ENCODE measurements at places on chromosomes 7 and 10. TPM values are rescaled to one million over a fixed set of nuclear protein-coding genes. Genes with fewer than 3 reads are reported as not detected.
A peak's percentile ranks its signal among the peaks of the same experiment; 100 is the strongest.

PNLIPRP1 gene
- polyA plus RNA-seq = not detected

- peaks cover 6% of the 10 kb centered on the region for H3K27me3 ChIP-seq
- H3K36me3 ChIP-seq = no peaks in the 10 kb centered on the region
- H3K4me3 ChIP-seq = no peak overlapping the region
- no peak for DNase-seq
- no peak overlapping the region for H3K27ac ChIP-seq
- H3K4me1 ChIP-seq = no peaks in the 10 kb centered on the region
Measured at GRCh38 chr10:70960783-70961570, 72.6 kb upstream of the PCBD1 start.

ZNF479 gene
- not detected for polyA plus RNA-seq

DNA sequence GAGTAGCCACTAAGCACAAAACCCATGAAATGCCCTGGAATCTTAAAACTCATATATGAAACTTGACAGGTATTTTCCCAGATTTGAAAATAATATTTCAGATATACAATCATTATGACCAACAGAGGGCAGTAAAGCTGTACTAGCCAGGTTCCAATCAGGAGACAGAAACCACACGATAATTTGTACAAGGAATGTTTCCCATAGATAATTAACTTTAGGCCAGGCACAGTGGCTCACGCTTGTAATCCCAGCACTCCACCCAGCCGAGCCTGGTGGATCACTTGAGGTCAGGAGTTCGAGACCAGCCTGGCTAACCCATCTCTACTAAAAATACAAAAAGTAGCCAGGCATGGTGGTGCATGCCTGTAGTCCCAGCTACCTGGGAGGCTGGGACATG, 31.0 kb upstream of the NUB1 start:
- H3K4me1 ChIP-seq = no peaks in the 10 kb centered on the region
- H3K4me3 ChIP-seq = no peak overlapping the region
- H3K36me3 ChIP-seq = no peaks in the 10 kb centered on the region
- H3K27me3 ChIP-seq = peaks cover 10% of the 10 kb centered on the region
- no peak for DNase-seq

DNA sequence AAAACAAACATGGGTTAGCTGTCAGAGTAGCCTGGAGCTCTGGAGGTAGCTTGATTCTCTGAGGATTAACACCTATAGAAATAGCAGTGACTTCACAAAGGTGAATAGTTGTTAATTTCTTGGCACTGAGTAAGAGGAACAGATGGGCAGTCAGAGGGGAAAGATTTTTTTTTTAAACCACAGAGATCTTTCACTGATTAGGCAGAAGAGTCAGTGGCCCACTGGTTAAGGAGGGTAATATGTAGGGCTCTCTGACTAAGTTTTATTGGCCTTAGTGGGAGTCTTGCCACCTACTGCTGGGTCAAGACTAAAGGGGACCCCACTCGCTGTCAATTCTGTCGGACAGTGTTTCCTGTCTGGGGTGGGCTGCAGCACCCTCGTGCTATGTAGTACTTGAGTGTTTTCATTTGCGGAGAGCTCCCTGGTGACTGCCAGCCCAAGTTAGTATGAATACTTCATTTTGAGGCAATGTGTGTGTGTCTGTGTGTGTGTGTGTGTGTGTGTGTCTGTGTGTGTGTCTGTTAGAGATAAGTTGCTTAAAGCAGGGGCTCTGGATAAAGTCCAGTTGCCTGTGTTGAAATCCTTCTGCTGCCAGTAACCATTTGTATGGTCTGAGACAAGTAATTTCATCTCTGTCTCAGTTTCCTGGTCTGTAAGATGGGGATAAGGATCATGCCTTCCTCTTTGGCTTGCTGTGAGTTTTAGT, 145.2 kb downstream of the ARID5B start:
- H3K4me1 ChIP-seq = peaks cover 91% of the 10 kb centered on the region
- DNase-seq = no peak
- peak overlapping the region; percentile 74 for H3K27ac ChIP-seq
- no peaks in the 10 kb centered on the region for H3K36me3 ChIP-seq
- no peaks in the 10 kb centered on the region for H3K27me3 ChIP-seq

POLR1F gene
- 11.3 TPM for polyA plus RNA-seq

GRCh38 chr10:53904506-53905241, 896.4 kb downstream of the PCDH15 start:
- no peak for DNase-seq
- peak overlapping the region; percentile 75 for H3K27ac ChIP-seq
- H3K4me1 ChIP-seq = peaks cover 17% of the 10 kb centered on the region
- peak overlapping the region; percentile 29 for H3K4me3 ChIP-seq

- no peaks in the 10 kb centered on the region for H3K4me1 ChIP-seq
- no peak overlapping the region for H3K4me3 ChIP-seq
- no peaks in the 10 kb centered on the region for H3K36me3 ChIP-seq
- no peak for DNase-seq
- H3K27me3 ChIP-seq = no peaks in the 10 kb centered on the region
Measured at GRCh38 chr7:159010411-159010810, 134.3 kb downstream of the VIPR2 start.

ZNF117 gene
- polyA plus RNA-seq = 2.3 TPM

- H3K4me3 ChIP-seq = no peak overlapping the region
- H3K36me3 ChIP-seq = peaks cover 3% of the 10 kb centered on the region
- DNase-seq = no peak
- H3K27me3 ChIP-seq = no peaks in the 10 kb centered on the region
- H3K4me1 ChIP-seq = no peaks in the 10 kb centered on the region
Measured at GRCh38 chr10:114957673-114958072, 19.7 kb downstream of the TRUB1 start.

GRCh38 chr10:6296828-6297251, 94.1 kb downstream of the PFKFB3 start:
- no peaks in the 10 kb centered on the region for H3K36me3 ChIP-seq
- no peak overlapping the region for H3K4me3 ChIP-seq
- H3K27ac ChIP-seq = no peak overlapping the region

- no peaks in the 10 kb centered on the region for H3K4me1 ChIP-seq
- H3K27me3 ChIP-seq = no peaks in the 10 kb centered on the region
- H3K4me3 ChIP-seq = no peak overlapping the region
- no peak for DNase-seq
- H3K27ac ChIP-seq = no peak overlapping the region
Measured at GRCh38 chr7:27933671-27934565, 194.0 kb downstream of the TAX1BP1 start.

WNT8B gene
- polyA plus RNA-seq = not detected

DNA sequence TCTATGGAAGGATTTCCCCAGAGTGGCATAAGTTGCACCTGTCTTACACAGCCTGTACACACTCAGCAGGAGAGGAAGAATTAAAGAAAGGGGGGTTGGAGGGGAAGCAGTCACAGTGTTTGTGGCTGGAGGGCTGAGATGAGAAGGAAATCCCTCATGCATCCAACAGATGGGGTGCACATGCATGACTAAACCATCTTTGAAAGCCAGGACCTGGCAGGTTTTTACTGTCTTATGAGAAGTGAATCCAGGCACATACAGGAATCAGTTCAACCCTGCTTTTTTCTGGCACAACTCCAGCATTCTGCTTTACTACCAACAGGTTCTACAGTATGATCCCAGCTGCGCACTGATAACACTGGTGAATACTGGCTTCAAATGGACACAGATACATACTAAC, 107.7 kb downstream of the CACNA2D1 start:
- DNase-seq = no peak
- H3K27me3 ChIP-seq = no peaks in the 10 kb centered on the region
- H3K4me1 ChIP-seq = no peaks in the 10 kb centered on the region
- no peak overlapping the region for H3K4me3 ChIP-seq
- no peak overlapping the region for H3K27ac ChIP-seq

DNA sequence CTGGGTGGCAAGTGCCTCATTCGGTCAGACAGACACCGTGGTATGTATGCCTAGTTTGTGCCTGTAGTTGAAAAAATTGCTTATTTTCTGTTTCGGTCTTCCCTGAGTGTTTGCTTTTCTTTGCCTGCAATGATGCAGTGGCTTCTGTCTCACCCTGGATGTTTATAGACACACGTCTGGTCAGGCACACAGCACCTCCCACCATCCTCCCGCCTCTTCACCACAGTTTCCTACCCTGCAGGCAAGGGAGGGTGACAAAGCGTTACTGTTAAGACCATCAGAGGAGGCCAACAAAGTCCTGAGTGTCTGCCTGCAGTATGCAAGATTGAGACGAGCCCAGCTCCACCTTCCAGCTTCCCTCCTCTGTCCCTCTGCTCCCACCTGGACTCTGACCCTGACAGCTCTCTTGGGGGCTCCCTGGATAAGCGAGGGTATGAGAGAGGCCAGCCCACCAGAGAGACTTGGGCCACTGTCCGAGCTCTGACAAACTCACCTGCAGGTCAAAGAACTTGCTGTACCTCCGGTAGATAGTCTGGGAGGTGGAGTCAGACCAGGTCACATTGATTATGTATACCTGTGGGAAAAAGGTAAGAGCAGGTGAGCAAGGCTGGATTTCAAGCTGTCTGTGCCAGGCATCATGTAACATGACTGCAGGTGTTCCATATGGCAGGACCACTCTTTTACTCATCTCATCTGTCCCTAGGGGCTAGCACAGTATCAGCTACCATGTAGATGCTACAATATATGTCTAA, 54.4 kb downstream of the SH3PXD2A start:
- peak; percentile 75 for DNase-seq
- H3K27ac ChIP-seq = peak overlapping the region; percentile 65
- H3K27me3 ChIP-seq = no peaks in the 10 kb centered on the region
- no peak overlapping the region for H3K4me3 ChIP-seq
- peaks cover 26% of the 10 kb centered on the region for H3K36me3 ChIP-seq

- no peak for DNase-seq
- no peak overlapping the region for H3K4me3 ChIP-seq
- no peaks in the 10 kb centered on the region for H3K36me3 ChIP-seq
- H3K27me3 ChIP-seq = no peaks in the 10 kb centered on the region
Measured at GRCh38 chr7:26293569-26294308, 2.1 kb downstream of the SNX10 start.

GRCh38 chr7:45130910-45131309, 19.4 kb upstream of the TBRG4 start:
- no peak overlapping the region for H3K27ac ChIP-seq
- no peaks in the 10 kb centered on the region for H3K36me3 ChIP-seq
- H3K4me3 ChIP-seq = no peak overlapping the region

- no peaks in the 10 kb centered on the region for H3K36me3 ChIP-seq
- no peak overlapping the region for H3K27ac ChIP-seq
- no peak overlapping the region for H3K4me3 ChIP-seq
- peaks cover 49% of the 10 kb centered on the region for H3K27me3 ChIP-seq
- DNase-seq = no peak
- no peaks in the 10 kb centered on the region for H3K4me1 ChIP-seq
Measured at GRCh38 chr10:133528845-133529575, 1.8 kb downstream of the CYP2E1 start.

SFRP5 gene
- not detected for polyA plus RNA-seq

GRCh38 chr7:40447345-40447744, 312.5 kb downstream of the SUGCT start:
- no peak overlapping the region for H3K27ac ChIP-seq
- no peak for DNase-seq
- H3K4me1 ChIP-seq = no peaks in the 10 kb centered on the region
- no peak overlapping the region for H3K4me3 ChIP-seq
- H3K27me3 ChIP-seq = no peaks in the 10 kb centered on the region
- H3K36me3 ChIP-seq = no peaks in the 10 kb centered on the region

DNA sequence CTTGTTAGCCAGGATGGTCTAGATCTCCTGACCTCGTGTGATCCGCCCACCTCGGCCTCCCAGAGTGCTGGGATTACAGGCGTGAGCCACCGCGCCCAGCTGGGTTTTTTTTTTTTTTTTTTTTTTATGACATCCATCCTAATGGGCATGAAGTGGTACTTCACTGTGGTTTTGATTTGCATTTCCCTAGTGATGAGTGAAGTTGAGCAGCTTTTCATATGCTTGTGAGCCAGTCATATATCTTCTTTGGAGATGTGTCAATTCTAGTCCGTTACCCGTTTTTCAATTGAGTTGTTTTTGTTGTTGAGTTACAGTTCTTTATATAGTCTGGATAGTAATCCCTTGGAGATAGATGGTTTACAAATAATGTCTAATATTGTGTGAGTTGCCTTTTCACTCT, 127.7 kb downstream of the SMURF1 start:
- no peak overlapping the region for H3K4me3 ChIP-seq
- H3K36me3 ChIP-seq = peaks cover 47% of the 10 kb centered on the region
- no peaks in the 10 kb centered on the region for H3K27me3 ChIP-seq
- H3K4me1 ChIP-seq = no peaks in the 10 kb centered on the region
- DNase-seq = no peak
